ENCODE measurements at places on chromosomes 5 and 9.

GRCh38 chr5:3277590-3278196, 317.9 kb upstream of the IRX1 start:
- DNase-seq, result no peak

- DNase-seq, result no peak
Measured at GRCh38 chr5:115985802-115986757, 23.8 kb downstream of the LVRN start.

DNA sequence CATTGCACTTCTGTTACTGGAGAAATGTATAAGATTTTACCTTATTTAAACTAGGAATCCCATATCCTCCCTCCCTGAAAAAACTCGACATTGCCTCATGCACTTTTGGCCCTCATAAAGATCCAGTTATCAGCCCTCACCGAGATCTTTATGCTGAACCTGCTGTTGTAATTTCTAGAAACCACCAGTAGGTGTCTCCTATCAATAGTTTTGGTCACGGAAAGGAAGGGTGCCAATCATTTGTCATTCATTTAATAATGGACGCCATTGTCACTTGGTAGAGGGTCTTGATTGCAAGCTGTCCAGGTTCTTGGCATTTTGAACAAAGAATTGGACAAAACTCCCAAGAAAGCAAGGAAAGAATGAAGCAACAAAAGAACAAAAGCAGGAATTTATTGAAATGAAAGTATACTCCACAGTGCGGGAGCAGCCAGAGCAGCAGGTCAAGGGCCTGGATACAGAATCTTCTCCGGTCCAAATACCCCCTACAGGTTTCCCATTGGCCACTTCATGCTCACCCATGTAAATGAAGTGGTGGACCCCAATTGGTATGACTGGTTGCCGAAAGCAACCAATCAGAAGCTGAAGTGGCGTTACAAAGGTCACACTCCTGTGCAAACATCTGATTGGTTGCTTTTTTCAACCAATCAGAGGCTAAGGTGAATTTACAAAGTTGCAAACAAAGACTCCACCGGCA, 524.3 kb downstream of the PSAT1 start:
- peak; percentile 52 for DNase-seq

DNA sequence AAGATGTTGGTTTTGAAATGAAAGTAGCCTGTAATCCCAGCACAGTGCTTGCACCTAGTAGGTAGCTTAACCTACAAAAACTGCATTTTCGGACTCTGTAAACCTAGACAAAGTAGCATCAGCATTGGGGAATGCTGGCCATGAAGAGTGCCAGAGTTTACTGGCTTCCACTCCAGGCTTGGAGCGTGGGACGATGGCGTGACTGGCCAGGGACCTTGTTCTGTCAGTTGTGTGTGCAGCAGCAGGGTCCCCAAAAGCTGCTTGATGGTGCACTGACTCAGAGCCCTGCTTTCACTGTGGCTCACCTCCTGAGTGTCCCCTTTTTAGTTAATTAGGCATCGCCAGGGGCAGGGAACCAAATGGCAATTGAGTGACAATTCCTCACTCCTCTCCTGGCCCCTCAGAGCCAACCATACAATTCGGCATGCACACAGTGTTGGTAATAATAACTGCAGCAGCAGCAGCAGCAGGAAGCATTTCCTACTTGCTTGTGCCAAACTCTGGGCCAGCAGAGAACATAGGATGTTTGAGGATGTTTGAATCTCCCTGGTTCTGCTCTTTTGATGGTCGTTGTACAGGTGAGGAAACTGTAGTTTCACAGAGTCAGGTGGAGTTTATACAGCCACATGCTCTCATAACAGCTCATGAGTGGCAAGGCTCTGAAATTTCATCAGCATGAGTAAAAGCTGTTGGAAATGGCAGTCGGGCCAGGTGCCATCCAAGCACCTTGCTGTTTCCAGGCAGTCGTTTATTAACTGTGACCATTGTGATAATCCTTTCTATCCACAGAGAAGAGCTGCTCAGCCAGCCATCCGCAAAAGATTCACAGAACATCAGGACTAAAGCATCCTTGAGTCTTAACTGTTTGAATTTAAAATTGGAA, 4.2 kb downstream of the UBE2QL1 start:
- DNase-seq, result no peak

GRCh38 chr5:172417983-172418630, 36.2 kb downstream of the SH3PXD2B start:
- peak; percentile 93 for DNase-seq

DNA sequence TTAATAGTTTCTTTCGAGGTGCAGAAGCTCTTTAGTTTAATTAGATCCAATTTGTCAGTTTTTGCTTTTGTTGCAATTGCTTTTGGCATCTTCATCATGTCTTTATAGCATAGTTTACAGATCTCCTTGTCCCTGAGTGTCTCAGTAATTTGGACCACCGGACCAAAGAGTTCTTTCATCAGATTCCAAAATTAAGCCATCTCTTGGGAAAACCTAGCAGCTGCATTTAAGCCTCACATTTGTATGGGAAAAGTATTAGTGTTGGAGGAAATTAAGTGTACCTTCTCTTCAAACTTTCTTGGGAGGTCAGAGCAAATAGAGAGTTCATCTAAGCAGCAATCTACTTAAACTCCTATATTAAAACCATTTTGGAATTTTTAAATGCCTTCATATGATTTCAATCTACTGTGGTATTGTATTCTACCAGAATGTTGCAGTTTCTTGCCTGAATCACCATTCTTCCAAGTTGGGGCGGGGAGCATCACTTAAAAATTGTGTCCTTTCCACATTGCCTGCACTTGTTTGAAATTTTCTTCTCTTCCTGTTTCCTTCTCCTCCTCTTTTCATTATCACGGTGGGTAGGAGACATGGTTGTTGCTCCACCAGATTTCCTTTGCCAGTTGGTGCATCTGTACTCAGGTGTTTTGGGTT, 97.3 kb upstream of the DAB2 start:
- DNase-seq, result peak; percentile 51

Data from LHCN-M2 (cell line).